ENCODE measurements at places on chromosomes 16 and 17. TPM values are rescaled to one million over a fixed set of nuclear protein-coding genes. Genes with fewer than 3 reads are reported as not detected.

The BTBD17 gene
- total RNA-seq: not detected

The PPM1E gene
- total RNA-seq: 0.21 TPM

The G6PC3 gene
- 51.8 TPM for total RNA-seq

The ATP2A1 gene
- 0.96 TPM for total RNA-seq

The RASL10B gene
- 0.05 TPM for total RNA-seq

The HSD17B1 gene
- 0.67 TPM for total RNA-seq

The CD300LB gene
- total RNA-seq: 0.23 TPM

The SLFN12 gene
- total RNA-seq: 12.8 TPM

The CCT6B gene
- 2.8 TPM for total RNA-seq

The IRX5 gene
- total RNA-seq: not detected

The CD7 gene
- not detected for total RNA-seq

The KIAA0753 gene
- total RNA-seq: 12.9 TPM

The KRTAP16-1 gene
- not detected for total RNA-seq

The SLC5A11 gene
- total RNA-seq: not detected

The NTN3 gene
- not detected for total RNA-seq

The ITGA2B gene
- 0.51 TPM for total RNA-seq

The SOCS1 gene
- total RNA-seq: 35.4 TPM

The CDRT15 gene
- not detected for total RNA-seq

The KRT32 gene
- total RNA-seq: not detected

The RNF167 gene
- 91.3 TPM for total RNA-seq

The YBX2 gene
- total RNA-seq: not detected

The ZNF48 gene
- total RNA-seq: 12.0 TPM

The KRTAP9-8 gene
- not detected for total RNA-seq

The TLK2 gene
- 43.8 TPM for total RNA-seq

The BCL6B gene
- total RNA-seq: 0.56 TPM

The KRTAP4-3 gene
- not detected for total RNA-seq

The NPW gene
- total RNA-seq: 1.3 TPM

The GALNS gene
- total RNA-seq: 12.4 TPM

The MYLK3 gene
- 0.37 TPM for total RNA-seq

The NPIPA8 gene
- total RNA-seq: not detected

The LRRC3C gene
- not detected for total RNA-seq

The TM4SF5 gene
- total RNA-seq: not detected

The OR4D1 gene
- total RNA-seq: not detected

Data from GM12878 (cell line).